Dermis blood vessel endothelial cell (primary cell): ENCODE measurements at places on chromosomes 7 and 10.
A peak's percentile ranks its signal among the peaks of the same experiment; 100 is the strongest.

GRCh38 chr7:137933270-137934017 is 68.4 kb downstream of the CREB3L2 start:
- DNase-seq = peak; percentile 35

DNA sequence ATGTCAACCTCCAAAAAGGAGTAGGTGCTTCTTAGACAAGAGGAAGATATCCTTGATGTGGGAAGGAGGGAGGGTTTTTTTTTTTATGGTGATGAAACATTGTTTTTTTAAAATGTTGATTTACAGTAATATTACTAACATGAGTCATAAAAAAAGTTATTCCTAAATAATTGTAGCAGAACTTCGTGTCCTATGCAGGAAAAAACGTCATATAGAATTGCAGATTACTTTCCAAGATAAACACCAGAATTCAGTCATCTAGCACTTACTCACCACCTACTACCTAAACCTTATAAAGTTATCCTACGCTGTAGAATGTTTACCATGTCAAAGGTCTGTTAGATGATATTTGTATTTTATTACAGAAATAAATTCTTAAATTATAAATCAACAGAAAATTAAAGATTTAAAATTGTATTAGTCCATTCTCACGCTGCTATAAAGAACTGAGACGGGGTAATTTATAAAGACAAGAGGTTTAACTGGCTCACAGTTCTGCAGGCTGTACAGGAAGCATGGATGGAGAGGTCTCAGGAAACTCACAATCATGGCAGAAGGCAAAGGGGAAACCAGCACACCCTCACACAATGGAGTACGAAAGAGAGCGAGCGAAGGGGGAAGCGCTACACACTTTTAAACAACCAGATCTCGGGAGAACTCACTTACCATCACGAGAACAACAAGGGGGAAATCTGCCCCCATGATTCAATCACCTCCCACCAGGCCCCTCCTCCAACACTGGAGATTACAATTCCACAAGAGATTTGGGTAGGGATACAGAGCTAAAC is 105.2 kb upstream of the NEBL start:
- peak; percentile 90 for DNase-seq

- DNase-seq = peak; percentile 90
Observed at GRCh38 chr10:3774814-3775695, 10.0 kb downstream of the KLF6 start.

GRCh38 chr7:27122077-27122910 is 8.3 kb downstream of the HOXA4 start:
- DNase-seq = no peak

GRCh38 chr7:112202816-112203215 is 3.4 kb downstream of the DOCK4 start:
- DNase-seq = peak; percentile 50

DNA sequence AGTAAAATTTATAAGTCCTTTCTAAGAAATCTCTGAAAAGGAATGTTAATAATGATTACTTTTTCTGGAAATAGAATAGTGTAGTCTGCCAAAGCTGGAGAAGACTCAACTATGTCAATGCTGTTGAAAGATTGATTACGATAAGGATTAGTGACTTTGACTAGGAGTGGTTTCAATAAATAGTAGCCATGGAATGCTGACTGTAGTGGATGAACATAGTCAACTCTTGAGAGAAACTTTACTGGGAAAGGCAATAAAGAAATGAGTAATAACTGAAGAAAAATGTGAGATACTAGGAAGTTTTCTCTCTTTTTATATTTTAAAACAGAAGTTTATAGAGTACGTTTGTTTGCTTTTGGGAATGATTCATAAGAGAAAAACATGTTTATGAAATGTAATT is 105.0 kb upstream of the CDK13 start:
- DNase-seq = no peak

DNA sequence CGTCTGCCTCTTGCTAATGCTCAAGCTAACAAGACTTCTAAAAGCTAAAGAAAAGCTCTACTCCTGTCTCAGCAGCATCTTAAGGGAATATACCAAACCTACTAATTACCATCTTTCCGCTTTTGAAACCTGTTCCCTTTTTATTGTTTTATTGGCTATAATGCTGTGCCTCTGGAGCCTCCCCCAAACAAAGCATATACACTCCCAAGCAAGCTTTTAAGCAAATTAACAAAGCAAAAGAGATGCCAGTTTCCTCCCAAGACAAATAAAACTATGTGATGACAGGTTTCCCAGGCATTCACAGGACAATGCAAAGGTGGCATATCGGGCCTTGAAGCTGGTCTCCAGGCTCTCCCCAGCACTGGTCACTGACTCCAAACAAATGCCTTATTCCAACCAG is 52.9 kb downstream of the SLC37A3 start:
- no peak for DNase-seq

DNA sequence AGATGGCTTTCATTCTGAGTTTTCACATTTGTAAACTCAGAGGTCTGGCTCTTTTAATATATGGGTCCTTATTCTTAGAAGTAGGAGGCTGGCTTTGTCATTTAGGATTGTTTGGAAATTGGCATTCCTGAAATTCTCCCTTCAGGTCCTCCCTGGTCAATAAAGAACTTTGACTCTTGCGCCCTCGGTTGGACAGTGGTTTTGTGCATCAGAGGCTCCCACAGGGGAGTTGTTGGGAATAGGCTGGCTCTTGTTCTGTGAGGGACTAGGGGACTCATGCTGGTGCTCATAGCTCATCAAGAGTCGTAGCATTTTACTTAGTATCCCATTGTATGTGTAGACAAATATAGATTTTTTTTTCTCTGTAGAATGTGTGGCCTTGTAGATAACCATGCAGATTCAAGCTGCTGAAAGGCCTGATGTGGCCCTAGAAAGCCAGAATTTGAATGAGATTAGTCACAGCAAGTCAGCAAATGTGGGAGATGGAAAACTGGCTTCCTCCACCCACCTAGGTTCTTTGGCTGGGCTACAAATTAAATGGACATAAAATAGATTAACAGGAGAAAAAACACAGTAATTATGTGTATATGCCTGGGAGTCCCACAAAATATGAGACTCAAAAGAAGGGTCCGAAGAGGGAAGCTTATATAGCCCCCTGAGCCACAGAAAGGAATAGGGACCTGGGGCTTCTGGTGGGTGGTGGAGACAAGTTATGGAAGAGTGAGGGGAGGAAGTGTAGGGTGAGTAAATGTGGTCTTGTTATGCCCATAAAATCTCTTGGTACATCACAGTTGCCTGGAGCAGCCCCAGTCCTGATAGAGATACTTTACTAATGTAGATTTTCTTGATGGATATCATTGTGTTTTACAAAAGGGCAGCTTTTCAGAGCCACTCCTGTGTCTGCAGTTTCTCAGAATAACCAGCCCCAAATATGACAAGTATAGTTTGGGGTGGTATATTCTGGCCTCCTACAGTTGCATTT is 94.6 kb upstream of the BTBD16 start:
- no peak for DNase-seq

- no peak for DNase-seq
Observed at GRCh38 chr7:7737674-7738073, 19.3 kb upstream of the RPA3 start.

DNA sequence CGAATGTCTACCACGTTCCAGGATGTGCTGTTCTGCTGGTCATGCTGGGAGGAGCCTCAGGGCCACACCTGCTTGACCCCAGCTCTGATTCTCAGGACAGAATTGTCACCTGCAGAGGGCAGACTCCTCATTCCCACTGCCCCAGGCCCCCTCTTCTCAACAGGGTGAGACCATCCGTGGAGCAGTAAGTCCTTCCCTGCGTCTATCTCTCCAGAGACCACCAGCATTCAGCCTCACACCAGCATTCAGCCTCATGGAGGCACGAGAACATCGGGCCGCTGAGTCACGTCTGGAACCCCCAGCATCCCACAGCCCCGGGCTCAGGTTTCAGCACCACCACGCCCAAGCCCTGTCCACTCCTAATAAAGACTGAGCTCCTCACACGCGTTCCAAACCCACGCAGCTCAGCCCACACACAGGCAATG is 273.4 kb downstream of the DIP2C start:
- no peak for DNase-seq

GRCh38 chr7:44537442-44537841 is 3.7 kb downstream of the NPC1L1 start:
- no peak for DNase-seq

DNA sequence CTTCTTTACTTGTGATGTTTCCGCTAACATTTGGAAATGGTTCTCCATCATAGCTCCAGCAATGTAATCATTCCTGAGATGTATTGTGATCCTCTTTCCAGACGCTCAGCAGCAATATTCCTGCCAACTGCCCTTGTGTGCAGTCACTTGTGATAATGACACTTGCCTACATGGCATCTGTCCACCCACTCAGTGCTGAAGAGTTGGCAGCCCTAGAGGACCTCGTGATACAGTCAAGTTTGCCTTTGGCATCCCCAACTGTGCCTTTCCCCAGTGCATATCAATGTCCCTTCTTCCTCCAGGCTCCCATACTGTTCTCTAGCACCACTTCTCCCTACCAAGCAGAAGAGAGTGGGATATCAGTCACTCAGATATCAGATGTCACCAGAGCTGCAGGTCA is 64.9 kb downstream of the MYOF start:
- no peak for DNase-seq

GRCh38 chr7:44914992-44915607 is 29.8 kb upstream of the PURB start:
- DNase-seq = no peak

GRCh38 chr10:121205625-121206024 is 354.5 kb downstream of the WDR11 start:
- no peak for DNase-seq

- DNase-seq = no peak
Observed at GRCh38 chr7:23371654-23372053, 72.5 kb downstream of the MALSU1 start.

- no peak for DNase-seq
Observed at GRCh38 chr10:71727105-71727737, 7.6 kb upstream of the C10orf105 start.

GRCh38 chr10:34119456-34119855 is 695.6 kb downstream of the PARD3 start:
- no peak for DNase-seq
